MV-4-11 (cell line): ENCODE measurements at places on chromosomes 11 and 22.

GRCh38 chr11:33779849-33780528 is 5.7 kb upstream of the FBXO3 start:
- no peak for DNase-seq

DNA sequence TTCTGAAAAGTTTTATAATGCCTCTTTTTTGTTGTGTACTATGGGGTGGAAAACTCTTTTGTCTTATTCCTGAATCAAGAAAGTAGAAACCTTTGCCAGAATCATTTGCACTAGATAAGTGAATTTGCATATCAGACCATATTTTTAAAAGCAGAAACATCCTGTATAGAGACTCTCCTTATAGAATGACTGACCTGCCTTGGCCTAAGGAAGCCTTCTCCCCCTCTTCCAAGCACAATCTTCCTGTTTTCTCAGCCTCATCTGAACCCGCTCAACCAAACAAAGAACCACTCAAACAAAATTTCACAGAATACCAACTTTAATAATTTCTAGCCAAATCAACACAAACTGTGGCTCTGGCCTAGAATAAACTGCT is 60.3 kb downstream of the SIK3 start:
- DNase-seq = no peak

- no peak for DNase-seq
Measured at GRCh38 chr11:115430345-115430744, 73.9 kb downstream of the CADM1 start.

DNA sequence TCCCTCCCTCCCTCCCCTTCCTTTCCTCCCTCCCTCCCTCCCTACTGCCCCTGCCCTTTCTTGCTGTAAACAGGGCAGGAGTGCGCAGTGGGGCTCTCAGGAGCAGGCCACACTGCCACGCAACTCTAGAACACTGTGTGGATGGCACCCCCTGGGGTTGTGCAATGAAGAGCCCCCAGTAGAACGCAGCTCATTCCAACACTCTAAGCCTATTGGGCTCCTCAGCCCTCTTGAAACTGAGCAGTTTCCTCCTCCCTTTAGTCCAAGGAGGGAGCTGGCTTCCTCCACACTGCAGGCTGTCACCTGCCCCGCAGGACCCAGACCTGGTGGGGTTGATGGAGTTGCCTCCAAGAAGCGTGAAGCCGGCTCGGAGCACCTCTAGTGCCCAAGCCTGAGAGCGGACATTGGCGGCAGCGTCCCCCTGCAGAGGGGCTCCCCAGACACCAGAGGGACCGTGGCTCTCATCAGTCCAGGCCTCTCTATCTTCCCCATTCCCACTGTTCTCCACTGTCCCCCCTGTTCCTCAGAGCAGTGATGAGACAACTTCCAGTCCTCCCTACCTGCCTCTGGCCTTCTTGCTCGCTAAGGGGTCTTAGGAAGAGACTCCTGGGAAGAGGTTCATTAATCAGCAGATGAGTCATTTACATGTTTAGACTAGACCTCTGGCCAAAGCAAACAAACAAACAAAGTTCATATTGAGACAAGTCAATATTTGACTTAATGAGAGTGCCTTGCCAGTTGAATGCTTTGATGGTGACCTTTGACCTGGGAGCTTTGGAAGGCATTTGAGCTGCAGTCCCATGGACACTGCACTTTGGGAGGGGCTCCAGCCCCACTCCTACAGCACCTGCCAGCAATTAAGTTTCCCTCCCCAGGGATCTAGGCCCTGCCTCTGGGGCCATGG is 64.0 kb downstream of the RPUSD4 start:
- DNase-seq = no peak

GRCh38 chr11:18248561-18248960 is at the start of gene SAA2:
SAA2 (minus strand) TSS chr11:18248668; CDS start chr11:18248011, 657 bp downstream.
- no peak for DNase-seq

GRCh38 chr22:19962909-19963806 is 21.5 kb upstream of the TXNRD2 start:
- no peak for DNase-seq

DNA sequence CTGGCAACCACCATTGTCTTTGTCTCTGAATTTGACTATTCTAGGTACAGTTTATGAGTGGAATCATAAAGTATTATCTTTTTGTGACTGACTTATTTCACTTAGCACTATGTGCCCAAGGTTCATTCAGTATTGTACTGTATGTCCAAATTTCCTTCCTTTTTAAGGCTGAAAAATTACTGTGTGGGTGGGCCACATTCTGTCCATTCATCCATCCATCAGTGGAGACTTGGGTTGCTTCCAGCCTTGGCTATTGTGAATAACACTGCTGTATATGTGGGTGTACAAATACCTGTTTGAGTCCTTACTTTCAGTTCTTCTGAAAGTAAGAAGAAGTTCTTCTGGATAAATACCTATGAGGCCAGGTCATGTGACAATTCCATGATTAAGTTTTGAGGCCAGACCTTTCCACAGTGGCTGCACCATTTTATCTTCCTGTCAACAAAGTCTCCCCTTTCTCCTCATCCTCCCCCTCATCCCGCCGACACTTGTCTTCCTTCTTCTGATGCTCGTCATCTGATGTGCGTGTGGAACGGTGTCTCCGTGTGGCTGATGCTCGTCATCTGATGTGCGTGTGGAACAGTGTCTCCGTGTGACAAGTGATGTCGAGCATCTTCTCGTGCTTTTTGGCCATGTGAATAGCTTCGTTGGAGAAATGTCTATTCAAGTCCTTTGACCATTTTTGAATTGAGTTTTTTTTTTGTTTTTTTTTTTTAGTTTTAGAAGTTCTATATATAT is 49.5 kb downstream of the SBF1 start:
- no peak for DNase-seq

DNA sequence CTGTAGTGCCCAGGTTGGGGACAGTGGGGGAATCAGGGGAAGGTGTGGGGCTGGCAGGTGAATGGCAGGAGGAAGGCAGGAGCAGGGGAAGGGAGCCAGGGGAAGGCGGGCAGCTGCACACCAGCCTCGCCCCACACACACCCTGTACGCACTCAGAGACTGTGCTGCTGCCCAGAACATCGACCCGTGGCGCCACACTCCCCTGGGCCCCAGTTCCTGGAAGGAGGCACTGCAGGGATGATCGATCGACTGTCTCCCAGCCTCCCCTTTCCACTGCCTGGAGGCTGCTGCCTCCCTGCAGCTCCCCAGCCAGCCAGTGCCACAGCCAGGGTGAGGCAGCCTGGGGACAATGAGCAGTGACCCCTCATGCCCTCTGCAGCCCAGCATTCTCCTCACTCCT is 19.2 kb downstream of the PDE2A start:
- no peak for DNase-seq

GRCh38 chr11:74464746-74465145 is 2.6 kb downstream of the KCNE3 start:
- no peak for DNase-seq

- no peak for DNase-seq
Measured at GRCh38 chr22:46806794-46807193, 44.3 kb downstream of the TBC1D22A start.

DNA sequence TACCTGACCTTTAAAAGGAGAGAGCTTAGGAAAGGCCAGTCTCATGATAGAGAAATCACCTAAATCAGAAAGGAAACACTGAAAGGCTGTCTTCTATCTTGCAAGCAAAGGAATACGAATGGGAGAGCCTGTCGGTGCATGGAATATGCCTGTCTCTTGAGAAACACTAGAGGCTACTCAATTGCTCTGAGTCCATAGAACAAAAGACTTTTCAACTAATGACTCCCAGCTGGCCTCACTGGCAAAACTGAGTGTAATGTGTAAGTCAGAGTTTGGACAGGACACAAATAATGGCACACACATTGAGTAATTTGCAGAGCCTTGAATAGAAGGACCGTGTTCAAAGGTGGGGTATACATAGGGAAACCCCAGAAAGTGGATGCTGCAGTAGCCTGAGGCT is 171.0 kb upstream of the ARHGAP20 start:
- DNase-seq = no peak

DNA sequence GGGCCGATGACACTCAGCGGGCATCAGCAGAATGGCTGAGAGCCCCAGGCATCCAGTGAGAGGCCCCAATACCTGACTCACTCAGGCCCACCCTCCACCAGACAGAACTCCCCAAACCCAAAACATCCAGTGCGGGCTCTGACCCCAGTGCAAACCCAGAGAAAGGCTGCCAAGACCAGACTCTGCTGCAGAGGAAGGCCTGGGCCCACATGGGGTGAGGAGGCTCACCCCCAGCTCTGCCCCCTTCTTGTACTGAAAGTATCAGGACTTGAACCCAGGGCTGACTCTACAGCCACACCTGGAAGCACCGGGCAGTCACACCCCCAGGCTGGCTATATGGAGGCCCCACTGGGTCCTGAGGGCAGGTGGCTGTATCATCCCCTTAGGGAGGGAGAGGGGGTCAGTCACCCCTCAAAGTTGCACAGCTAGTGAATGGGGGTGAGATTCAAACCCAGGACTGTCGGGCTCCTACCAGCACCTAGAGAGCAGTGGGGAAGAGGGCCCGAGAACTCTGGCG is 49.3 kb downstream of the IGLL1 start:
- no peak for DNase-seq

- no peak for DNase-seq
Measured at GRCh38 chr11:18171377-18172000, 1.1 kb upstream of the MRGPRX4 start.

DNA sequence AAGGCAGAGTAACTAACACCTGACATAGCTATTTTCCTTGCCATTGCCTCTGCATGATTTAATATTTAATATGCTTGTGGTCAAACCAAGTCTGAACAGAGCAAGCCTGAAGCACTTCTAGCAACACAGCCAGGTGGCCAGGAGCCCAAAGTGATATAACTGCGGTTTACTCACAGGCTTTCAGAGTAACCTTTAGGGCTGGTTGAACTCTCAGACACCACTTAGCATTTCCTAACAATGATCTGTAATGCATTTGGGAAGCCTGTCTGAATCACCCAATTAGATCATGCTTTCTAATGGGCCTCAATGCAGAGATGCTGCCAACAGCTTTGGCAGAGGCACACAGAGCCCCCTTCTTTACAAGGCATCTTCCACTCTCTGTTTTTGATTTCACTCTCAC is 96.1 kb downstream of the FDX1 start:
- no peak for DNase-seq

DNA sequence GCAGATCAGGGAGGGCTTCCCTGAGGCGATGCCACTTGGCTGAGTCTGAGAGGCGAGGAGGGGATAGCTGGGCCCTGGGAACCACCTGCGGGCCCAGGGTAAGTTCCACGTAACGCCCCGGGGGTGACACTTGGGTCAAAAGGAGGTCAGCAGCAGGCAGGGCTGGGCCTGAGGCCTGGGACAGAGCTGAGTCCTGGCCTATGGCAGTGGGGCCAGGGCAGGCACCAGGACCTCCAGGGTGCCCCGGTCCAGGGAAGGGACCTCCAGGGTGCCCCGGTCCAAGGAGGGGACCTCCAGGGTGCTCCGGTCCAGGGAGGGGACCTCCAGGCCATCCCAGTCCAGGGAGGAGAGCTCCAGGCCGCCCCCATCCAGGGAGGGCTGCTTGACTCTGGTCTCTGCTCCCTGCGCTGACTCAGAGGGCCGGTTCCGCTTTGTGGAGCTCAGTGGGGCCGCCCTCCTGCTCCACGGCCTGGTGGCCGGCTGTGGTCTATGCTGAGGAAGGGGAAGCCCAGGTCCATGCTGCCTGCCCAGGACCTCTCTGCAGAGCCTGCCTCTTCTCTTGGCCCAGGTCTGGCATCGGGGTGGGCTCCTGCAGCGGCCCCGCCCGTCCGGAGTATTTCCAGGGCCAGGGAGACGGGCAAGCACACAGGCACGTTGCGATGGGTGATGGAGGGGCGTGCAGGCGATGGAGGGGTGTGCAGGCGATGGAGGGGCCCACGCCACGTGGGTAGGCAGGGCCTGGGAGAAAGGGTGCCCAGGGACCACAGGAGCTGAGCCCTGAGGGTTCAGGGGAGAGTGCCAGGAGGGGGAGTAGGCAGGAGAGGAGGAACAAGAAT is 19.5 kb upstream of the WNT7B start:
- peak; percentile 84 for DNase-seq

- no peak for DNase-seq
Measured at GRCh38 chr11:46327829-46328228, 19.4 kb upstream of the DGKZ start.

- peak; percentile 11 for DNase-seq
Measured at GRCh38 chr11:13318498-13319295, 41.1 kb downstream of the BMAL1 start.

- no peak for DNase-seq
Measured at GRCh38 chr11:1296287-1296686, 13.1 kb downstream of the TOLLIP start.
